ENCODE measurements at places on chromosomes 12 and 14. TPM values are rescaled to one million over a fixed set of nuclear protein-coding genes. Genes with fewer than 3 reads are reported as not detected.

GRCh38 chr12:2248901-2249381 lies 196.2 kb downstream of the CACNA1C start:
- no peak for DNase-seq
- no peaks in the 10 kb centered on the region for H3K4me1 ChIP-seq
- H3K36me3 ChIP-seq, result no peaks in the 10 kb centered on the region

DNA sequence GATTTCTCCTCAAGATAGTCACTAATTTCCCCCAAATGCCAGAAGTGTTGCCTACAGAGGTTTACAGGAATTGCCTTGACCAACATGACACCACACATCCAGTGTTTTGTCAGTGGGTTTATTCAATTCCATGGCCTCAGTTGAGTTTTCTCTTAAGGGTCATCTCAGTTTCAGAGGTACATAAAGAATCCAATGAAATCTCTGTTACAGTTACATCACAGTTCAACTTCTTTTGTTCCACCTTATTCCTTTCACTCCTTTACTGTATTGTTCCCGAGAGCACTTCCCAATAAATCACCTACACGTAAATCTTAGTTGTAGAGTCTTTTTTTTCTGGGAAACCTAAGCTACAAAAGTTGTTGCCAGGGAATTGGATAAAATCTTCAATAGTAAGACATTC lies 73.6 kb upstream of the GARIN6 start:
- no peaks in the 10 kb centered on the region for H3K4me1 ChIP-seq
- H3K4me3 ChIP-seq, result no peak overlapping the region
- H3K36me3 ChIP-seq, result no peaks in the 10 kb centered on the region
- H3K27me3 ChIP-seq, result no peaks in the 10 kb centered on the region
- no peak overlapping the region for H3K27ac ChIP-seq
- no peak for DNase-seq

- no peaks in the 10 kb centered on the region for H3K36me3 ChIP-seq
- H3K4me1 ChIP-seq, result no peaks in the 10 kb centered on the region
- no peaks in the 10 kb centered on the region for H3K27me3 ChIP-seq
- no peak overlapping the region for H3K4me3 ChIP-seq
These were observed 212.1 kb upstream of the ARID2 start for GRCh38 chr12:45517381-45517780.

- no peak overlapping the region for H3K27ac ChIP-seq
- DNase-seq, result no peak
- H3K27me3 ChIP-seq, result no peaks in the 10 kb centered on the region
- H3K4me3 ChIP-seq, result no peak overlapping the region
These were observed 103.3 kb downstream of the PELI2 start for GRCh38 chr14:56221382-56222128.

GRCh38 chr14:85090681-85091080 lies 439.3 kb upstream of the FLRT2 start:
- DNase-seq, result no peak
- no peak overlapping the region for H3K27ac ChIP-seq
- H3K4me1 ChIP-seq, result no peaks in the 10 kb centered on the region
- no peaks in the 10 kb centered on the region for H3K36me3 ChIP-seq

- H3K27me3 ChIP-seq, result no peaks in the 10 kb centered on the region
- H3K4me1 ChIP-seq, result no peaks in the 10 kb centered on the region
- H3K27ac ChIP-seq, result no peak overlapping the region
These were observed 11.6 kb downstream of the TIMELESS start for GRCh38 chr12:56437430-56438176.

DNA sequence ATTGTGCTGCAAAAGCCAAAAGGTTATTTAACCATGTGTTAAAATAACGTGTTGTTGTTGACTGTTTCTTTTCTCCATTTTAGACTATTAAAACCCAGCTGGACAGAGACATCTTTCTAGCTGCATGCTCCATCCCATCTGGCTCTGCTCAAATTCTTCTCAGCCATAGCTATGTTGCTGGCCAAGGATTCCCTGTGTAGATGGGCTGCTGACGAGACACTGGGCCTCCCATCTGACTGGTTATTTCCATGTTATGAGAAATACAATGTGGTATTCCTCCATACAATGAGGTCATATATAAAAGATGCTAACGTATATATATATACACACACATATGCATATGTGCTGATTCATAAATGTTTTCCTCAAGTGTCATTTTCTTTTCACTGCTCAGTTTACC lies 30.1 kb downstream of the MED13L start:
- no peak overlapping the region for H3K27ac ChIP-seq
- H3K4me1 ChIP-seq, result 0 out of 2 replicates have a peak, but pooled peaks cover 8% of the 10 kb centered on the region
- no peak for DNase-seq
- peaks cover 3% of the 10 kb centered on the region for H3K36me3 ChIP-seq
- no peak overlapping the region for H3K4me3 ChIP-seq

GRCh38 chr12:87338681-87339080 lies 690.5 kb downstream of the C12orf50 start:
- H3K36me3 ChIP-seq, result no peaks in the 10 kb centered on the region
- no peaks in the 10 kb centered on the region for H3K4me1 ChIP-seq
- H3K4me3 ChIP-seq, result no peak overlapping the region
- H3K27ac ChIP-seq, result no peak overlapping the region

DNA sequence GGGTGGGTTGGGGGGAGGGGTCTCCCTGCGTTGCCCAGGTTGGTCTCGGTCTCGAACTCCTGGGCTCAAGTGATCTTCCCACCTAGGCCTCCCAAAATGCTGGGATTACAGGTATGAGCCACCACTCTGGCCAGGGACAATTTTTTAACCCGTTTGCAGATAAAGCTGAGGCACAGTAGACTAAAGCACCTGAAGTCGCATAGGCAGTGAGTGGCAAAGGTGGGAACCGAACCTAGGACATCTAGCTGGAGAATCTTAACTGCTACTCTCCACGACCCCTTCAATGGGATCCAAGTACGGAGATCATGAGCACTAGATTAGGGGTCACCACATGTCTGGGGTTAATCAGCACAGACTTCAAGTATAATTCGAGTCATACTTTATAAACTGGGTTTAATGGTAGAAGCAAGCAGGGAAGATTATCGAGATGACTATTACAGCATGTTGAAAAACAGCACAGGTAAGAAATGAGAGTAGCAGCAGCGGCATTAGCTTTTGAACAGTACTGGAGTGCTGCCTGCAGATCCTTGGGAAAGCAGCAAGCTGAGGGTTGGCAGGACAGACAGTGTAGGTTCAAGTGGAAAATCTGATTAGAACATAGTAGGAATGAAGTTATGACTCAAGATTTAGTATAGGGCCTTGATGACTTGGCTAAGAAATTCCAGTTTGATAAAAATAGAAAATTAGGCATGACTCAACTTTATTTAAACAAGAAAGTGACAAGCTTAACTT lies 23.9 kb downstream of the NID2 start:
- H3K36me3 ChIP-seq, result no peaks in the 10 kb centered on the region
- DNase-seq, result peak; percentile 20
- no peaks in the 10 kb centered on the region for H3K27me3 ChIP-seq
- peaks cover 14% of the 10 kb centered on the region for H3K4me1 ChIP-seq
- no peak overlapping the region for H3K4me3 ChIP-seq

- H3K27me3 ChIP-seq, result no peaks in the 10 kb centered on the region
- DNase-seq, result no peak
- H3K36me3 ChIP-seq, result no peaks in the 10 kb centered on the region
- peaks cover 45% of the 10 kb centered on the region for H3K4me1 ChIP-seq
- H3K27ac ChIP-seq, result peak overlapping the region; percentile 94
- no peak overlapping the region for H3K4me3 ChIP-seq
These were observed 60.3 kb upstream of the BCL2L14 start for GRCh38 chr12:12010277-12011039.

GRCh38 chr14:55107766-55108554 lies 21.1 kb upstream of the LGALS3 start:
- H3K4me3 ChIP-seq, result no peak overlapping the region
- H3K27me3 ChIP-seq, result no peaks in the 10 kb centered on the region
- peak overlapping the region; percentile 90 for H3K27ac ChIP-seq
- no peaks in the 10 kb centered on the region for H3K36me3 ChIP-seq

GRCh38 chr12:27968972-27969623 lies 3.4 kb downstream of the PTHLH start:
- DNase-seq, result no peak
- peaks cover 42% of the 10 kb centered on the region for H3K4me1 ChIP-seq
- H3K4me3 ChIP-seq, result peak overlapping the region; percentile 65

GRCh38 chr14:103028161-103028767 lies 29.1 kb downstream of the CDC42BPB start:
- peaks cover 69% of the 10 kb centered on the region for H3K4me1 ChIP-seq
- peak overlapping the region; percentile 89 for H3K27ac ChIP-seq
- no peaks in the 10 kb centered on the region for H3K27me3 ChIP-seq
- H3K36me3 ChIP-seq, result no peaks in the 10 kb centered on the region

GRCh38 chr12:26280869-26281268 lies 85.5 kb downstream of the SSPN start:
- no peaks in the 10 kb centered on the region for H3K27me3 ChIP-seq
- no peak for DNase-seq
- no peak overlapping the region for H3K4me3 ChIP-seq
- H3K4me1 ChIP-seq, result peaks cover 12% of the 10 kb centered on the region
- no peak overlapping the region for H3K27ac ChIP-seq
- no peaks in the 10 kb centered on the region for H3K36me3 ChIP-seq

GRCh38 chr12:89889062-89889461 lies 180.4 kb upstream of the ATP2B1 start:
- H3K4me1 ChIP-seq, result peaks cover 5% of the 10 kb centered on the region
- no peak overlapping the region for H3K4me3 ChIP-seq
- H3K27me3 ChIP-seq, result no peaks in the 10 kb centered on the region
- DNase-seq, result no peak
- no peaks in the 10 kb centered on the region for H3K36me3 ChIP-seq
- H3K27ac ChIP-seq, result no peak overlapping the region

PPP2R5E gene
- 66.4 TPM for total RNA-seq

LHX5 gene
- 0.65 TPM for total RNA-seq

TMCC3 gene
- total RNA-seq, result 19.9 TPM

NOS1 gene
- not detected for total RNA-seq

MGP gene
- total RNA-seq, result 89.3 TPM
